Renal cortical epithelial cell (primary cell): ENCODE measurements at places on chromosomes 11 and 22.

GRCh38 chr11:68469642-68470041 is 9.1 kb downstream of the PPP6R3 start:
- no peak for DNase-seq

DNA sequence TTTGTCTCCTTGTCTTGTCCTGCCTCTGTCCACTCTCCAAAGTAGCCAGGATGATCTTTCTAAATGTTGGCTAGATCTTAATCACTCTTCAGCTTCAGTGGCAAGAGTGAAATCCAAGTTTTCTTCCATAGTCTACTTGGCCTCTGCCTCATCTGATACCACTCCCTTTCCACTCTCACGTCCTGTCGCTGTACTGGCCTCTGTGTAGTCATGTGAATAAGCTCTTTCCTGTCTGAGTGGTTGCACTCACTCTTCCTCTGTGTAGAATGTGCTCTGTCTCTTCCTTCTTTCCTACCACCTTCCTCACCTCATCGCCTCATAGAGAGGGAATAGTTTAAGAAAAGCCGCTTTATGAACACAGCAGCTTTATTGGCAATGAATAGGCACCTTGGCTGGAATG is 86.5 kb downstream of the WNT11 start:
- DNase-seq = no peak

GRCh38 chr11:9693801-9694553 is 30.1 kb downstream of the SWAP70 start:
- DNase-seq = no peak

GRCh38 chr11:115201111-115201792 is 303.0 kb downstream of the CADM1 start:
- DNase-seq = peak; percentile 58
